ENCODE measurements at places on chromosomes 12 and 14.

DNA sequence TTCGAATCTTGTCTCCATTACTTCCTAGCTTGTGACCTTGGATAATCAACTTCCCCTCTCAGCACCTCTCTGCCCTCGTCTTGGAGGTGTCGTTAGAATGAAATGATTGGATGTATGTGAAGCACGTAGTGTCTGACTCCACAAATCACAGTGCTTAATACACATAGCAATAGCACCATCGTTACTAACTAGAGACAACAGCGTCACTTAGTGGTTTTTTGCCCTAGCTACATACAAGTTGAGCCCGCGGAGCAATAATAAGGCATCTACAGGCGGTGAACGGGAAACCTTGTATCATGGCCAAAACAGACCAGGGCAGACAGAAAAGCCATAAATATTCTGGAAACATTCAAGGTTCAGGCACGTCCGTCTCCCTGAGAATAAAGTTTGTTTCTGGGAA is 154.9 kb downstream of the ASCL4 start:
- DNase-seq, result peak; percentile 69

DNA sequence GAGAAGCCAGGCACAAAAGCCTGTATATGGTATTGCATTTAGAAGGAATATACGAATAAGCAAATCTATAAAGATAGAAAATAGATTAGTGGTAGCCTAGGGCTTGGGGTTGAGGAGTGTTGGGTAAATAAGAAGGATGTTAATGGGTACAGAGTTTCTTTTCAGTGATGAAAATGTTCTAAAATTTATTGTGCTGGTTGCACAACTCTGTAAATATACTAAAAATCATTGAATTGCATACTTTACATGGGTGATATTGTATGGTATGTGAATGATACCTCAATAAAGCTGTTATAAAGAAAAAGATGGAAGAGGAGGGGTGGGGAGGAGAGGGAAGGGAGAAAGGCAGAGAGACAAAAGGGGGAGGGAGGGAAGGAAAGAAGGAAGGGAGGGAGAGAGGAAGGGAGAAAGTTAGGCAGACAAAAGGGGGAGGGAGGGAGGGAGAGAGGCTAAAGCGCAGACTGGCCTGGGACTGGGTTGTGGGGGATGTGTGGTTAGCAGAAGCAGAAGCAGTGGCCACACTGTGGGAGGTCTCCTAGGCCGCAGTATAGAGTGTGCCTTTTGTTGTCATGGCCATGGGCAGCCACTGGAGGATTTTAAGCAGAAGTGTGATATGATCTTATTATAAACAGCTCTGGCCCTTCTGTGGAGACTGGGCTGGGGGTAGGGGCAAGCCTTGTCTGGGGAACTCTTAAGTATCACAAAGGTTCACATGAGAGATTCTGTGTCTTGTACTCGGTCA is 73.6 kb upstream of the ELK3 start:
- DNase-seq, result no peak

- no peak for DNase-seq
Measured at GRCh38 chr12:106113042-106113441, 25.7 kb downstream of the NUAK1 start.

GRCh38 chr14:33484264-33484663 is 466.6 kb downstream of the EGLN3 start:
- DNase-seq, result no peak

GRCh38 chr14:41285186-41285748 is 321.4 kb upstream of the LRFN5 start:
- peak; percentile 99 for DNase-seq

DNA sequence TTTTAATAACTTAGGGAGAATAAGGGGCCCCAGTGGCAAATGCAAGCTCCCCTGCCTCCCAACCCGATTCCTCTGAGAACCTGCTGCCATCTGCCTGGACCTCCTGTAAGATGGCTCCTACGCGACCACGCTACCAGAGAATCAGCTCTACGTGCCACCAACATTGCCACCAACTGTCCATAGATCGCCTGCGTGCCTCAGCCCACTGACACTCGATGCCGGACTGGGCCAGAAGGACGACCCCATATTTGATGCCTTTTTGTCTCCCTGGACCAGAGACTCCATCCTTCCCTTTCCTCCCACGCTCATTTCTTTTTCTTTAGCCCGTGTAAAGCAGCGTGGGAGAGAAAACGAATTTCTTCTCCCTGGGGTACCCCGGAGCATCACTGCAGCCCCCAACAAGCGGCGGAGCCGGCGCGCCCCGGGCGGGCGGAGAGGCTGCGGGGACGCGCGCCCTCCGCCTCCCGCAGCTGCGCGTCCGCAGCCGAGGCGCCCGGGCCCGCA is 565 bp upstream of the KLHL42 start:
- DNase-seq, result peak; percentile 26

DNA sequence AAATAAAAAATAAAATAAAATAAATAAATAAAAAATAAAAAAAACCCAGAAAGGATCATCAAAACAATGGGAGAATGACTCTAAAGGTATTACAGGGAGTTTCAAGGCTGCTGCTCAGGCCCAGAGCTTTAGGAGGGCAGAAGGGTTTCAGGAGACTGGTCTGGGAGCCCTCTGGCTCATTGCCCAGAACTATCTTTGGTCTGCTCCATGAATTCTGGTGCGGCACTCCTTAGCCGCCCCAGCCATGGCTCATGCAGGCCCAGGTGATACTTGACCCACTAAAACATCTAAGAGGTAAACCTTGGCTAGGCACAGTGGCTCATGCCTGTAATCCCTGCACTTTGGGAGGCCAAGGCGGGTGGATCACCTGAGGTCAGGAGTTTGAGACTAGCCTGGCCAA is 14.7 kb upstream of the TMED10 start:
- DNase-seq, result no peak

GRCh38 chr14:91371990-91372375 is 45.6 kb downstream of the CCDC88C start:
- DNase-seq, result no peak

GRCh38 chr12:89470741-89471509 is 53.7 kb downstream of the GALNT4 start:
- peak; percentile 49 for DNase-seq

- no peak for DNase-seq
Measured at GRCh38 chr12:75888874-75889613, 142.5 kb downstream of the PHLDA1 start.

DNA sequence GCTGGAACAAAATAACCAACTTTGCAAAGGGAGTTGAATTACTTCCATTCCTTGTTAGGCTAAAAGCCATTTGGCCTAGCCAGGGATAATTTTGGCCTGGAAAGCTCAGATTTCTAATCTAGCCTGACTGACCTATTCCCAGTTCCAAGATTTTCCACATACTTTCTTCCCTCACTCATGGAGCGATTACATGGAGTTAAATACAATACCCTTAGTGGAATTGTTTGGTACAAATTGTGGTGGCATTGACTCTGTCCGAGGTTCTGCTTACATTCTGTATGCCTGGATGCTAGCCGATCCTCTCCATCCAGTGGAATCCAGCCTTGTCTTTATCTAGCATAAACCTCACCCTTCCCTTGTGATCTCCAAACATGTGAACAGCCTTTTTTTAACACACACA is 965.1 kb downstream of the DIO2 start:
- no peak for DNase-seq

DNA sequence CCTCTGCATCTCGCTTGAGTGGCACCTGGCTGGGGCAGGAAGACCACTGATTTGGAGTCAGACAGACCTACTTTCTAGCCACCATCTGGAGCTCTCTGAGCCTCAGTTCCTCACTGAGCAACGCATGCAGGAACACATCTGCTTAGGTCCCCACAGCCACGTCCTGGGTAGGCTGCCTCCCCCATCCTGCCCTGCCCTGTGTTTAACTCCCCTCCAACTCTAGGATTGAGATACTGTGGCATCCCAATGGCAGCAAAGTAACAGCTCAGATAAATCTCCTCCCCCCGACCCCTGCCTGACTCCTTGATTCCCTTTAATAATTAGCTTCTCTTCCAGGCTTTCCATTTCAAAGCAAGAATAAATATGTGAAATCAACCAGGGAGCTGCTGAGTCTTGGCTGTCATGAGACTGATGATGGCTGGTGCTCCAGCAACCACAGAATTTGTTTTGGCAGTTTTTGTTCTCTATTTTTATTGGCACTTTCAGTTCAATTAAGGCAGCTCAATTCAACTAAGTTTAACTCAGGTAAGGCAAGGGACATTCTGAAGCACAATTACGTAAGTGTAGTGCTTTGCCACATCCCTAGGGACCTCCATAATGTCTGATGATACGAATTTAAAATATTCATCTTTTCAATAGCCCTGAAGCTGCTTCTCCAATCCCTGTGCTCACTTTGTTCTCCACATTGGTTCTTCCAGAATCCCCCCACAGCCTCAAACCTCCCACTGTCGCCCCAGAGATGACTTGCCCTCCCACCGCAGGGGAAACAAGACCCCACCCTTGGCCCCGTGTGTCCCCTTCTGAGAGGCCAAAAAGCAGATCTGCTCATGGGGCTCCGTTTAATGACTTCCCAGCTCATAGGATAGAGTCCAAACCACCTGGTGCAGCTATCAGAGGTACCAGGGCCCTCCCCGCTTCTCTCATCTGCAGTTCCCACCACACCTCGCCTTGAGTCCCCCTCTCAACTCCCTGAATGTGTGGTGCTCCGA is 58.2 kb downstream of the ESR2 start:
- DNase-seq, result peak; percentile 37

DNA sequence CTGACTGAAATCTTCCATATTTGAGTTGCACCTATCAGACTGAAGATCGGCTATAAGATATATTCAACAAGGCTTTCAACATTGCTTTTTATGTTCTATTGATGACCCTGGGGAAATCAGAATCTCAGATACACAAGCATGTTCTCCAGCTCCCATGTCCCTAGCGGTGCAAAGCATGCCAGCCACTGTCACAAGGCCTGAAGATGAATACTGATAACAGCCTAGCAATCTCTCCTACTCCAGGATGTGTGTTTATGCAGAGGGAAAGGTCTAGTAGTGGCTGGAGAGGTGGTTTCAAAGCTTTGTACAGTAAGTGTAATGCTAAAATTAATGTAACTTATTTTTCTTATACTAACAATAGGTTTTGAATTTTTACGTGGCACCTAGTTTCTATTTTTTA is 64.6 kb downstream of the SOX5 start:
- DNase-seq, result no peak

- DNase-seq, result no peak
Measured at GRCh38 chr12:92304371-92305055, 158.9 kb upstream of the BTG1 start.

GRCh38 chr12:18919871-18920511 is 182.1 kb downstream of the CAPZA3 start:
- no peak for DNase-seq

GRCh38 chr14:105479431-105480158 is 5.0 kb downstream of the CRIP2 start:
- DNase-seq, result no peak

- DNase-seq, result no peak
Measured at GRCh38 chr14:69613312-69614073, 2.1 kb downstream of the SUSD6 start.

DNA sequence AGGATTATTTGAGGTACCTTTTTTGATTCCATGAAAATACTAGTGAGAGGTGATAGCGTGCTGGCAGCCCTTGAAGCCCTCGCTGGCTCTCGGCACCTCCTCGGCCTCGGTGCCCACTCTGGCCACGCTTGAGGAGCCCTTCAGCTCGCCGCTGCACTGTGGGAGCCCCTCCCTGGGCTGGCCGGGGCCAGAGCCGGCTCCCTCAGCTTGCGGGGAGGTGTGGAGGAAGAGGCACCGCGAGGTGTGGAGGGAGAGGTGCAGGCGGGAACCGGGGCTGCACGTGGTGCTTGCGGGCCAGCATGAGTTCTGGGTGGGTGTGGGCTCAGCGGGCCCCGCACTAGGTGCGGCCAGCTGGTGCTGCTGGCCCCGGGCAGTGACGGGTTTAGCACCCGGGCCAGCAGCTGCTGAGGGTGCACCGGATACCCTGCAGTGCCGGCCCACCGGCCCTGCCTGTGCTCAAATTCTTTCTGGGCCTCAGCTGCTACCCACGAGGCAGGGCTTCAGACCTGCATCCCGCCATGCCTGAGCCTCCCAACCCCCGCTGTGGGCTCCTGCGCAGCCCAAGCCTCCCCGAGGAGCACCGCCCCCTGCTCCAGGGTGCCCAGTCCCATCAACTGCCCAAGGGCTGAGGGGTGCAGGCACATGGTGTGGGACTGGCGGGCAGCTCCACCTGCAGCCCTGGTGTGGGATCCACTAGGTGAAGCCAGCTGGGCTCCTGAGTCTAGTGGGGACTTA is 7.4 kb downstream of the MOK start:
- no peak for DNase-seq

DNA sequence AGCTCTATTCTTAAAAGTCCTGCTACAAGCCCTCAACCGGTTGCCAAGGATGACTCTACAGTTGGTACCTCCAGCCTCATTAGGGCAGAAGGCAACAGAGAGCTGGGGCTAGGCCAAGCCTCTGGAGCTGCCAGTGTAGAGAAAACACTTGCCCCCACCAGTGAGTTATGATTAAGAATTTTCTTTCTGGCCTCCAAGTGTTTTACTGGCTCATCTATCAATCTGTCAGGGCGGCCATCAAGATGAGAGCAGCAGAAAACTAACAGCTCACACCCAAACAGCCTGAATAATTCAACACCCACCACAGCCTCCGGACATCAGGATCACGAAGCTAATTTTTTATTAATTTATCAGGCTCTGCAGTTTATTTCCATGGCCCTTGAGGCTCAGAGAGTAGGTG is 40.7 kb upstream of the CMKLR1 start:
- no peak for DNase-seq

DNA sequence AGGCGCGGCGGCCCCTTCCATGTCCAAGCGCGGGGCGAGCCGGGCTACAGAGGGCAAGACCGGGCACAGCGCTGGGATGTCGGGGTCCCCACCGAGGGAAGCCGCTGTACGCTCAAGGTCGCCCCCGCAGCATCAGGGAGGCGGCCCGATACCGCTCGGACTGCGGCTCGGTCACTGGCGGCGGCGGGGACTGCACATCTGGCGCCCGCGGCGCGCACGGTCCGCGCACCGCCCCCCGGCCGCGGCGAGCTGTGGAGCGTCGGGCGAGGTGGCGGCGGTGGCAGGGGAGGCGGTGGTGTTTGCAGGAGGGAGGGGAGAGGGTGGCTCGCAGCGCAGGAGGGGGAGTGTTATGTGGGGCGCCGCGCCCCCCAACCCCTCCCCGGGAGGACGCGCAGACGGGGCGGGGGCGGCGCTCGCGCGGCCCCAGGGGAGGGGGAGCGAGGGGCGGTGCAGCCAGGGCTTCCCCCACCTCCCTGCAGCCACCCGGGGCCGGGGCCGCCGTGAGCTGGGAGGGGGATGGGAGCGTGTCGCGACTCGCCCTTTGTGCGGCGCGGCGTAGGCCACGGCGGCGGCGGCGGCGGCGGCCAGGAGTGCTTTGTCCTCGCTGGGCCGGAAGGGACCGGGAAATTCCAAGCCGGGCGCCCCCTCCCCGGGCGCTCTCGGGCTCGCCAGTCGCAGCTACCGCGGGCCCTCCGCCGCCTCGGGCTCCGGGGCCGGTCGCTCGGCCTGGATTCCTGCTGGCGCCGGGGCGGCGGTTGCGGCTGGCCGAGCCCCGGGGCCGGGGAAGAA is at the start of gene NUAK1:
Gene NUAK1 (minus strand): TSS at position 322 of the 789 bp plus-strand sequence. CDS start 301 bp downstream, at position 21.
- peak; percentile 74 for DNase-seq

GRCh38 chr14:68199554-68200151 is 380.1 kb downstream of the RAD51B start:
- no peak for DNase-seq

GRCh38 chr12:13613297-13613696 is 368.1 kb downstream of the GRIN2B start:
- DNase-seq, result no peak

GRCh38 chr12:106434526-106434925 is 77.0 kb downstream of the POLR3B start:
- no peak for DNase-seq

- DNase-seq, result no peak
Measured at GRCh38 chr12:28966046-28966780, 182.9 kb upstream of the FAR2 start.

GRCh38 chr12:75854681-75855309 is 176.8 kb downstream of the PHLDA1 start:
- no peak for DNase-seq
